ENCODE measurements at places on chromosomes 7 and 10.
A peak's percentile ranks its signal among the peaks of the same experiment; 100 is the strongest.

DNA sequence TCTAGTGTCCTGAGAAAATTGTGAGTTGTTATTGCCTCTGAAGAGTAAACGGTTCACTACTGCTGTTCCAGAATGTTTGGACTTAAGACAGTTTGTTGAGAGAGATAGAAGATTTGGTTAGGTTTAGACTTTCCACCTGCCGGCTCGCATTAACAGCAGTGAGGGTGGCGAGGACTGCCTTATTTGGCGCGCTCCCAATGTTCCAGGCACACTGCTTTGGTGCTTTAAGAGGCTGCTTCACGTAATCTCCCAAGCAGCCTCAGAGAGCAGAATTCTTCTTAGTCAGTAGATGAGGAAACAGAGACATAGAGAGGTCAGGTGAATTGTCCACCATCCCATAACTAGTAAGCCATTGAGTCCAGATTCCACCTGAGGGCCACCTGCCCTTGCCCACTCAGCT lies 41.1 kb downstream of the GLRX3 start:
- peak overlapping the region; percentile 1 for H3K27ac ChIP-seq
- H3K4me3 ChIP-seq: no peak overlapping the region
- no peaks in the 10 kb centered on the region for H3K27me3 ChIP-seq
- DNase-seq: no peak
- peaks cover 4% of the 10 kb centered on the region for H3K4me1 ChIP-seq

GRCh38 chr7:100428967-100429636 lies 529 bp upstream of the MEPCE start:
- no peaks in the 10 kb centered on the region for H3K27me3 ChIP-seq
- H3K4me3 ChIP-seq: peak overlapping the region; percentile 97
- H3K4me1 ChIP-seq: peaks cover 25% of the 10 kb centered on the region
- peaks cover 5% of the 10 kb centered on the region for H3K36me3 ChIP-seq
- peak overlapping the region; percentile 100 for H3K27ac ChIP-seq
- peak; percentile 100 for DNase-seq

DNA sequence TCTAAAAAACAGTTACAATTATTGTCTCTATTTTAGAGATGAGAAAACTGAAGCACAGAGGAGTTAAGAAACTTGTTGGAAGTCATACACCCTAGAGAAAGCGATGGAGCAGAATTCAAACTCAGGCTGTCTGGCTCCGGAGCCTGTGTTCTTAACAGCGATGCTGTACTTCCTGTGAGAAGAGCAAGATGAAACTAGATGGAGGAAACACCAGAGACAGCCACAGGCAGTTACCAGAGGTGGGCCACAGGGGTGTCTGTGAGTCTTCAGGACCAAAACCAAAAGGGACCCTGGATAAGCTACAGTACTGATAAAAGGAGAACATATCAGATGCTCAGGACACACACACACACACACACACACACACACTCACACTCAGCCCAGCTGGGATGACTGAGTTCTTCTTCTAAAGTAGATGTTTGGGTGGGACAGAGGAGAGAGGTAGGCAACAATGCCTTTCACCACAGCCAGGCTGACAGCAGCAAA lies 289.2 kb downstream of the FZD1 start:
- H3K27me3 ChIP-seq: peaks cover 3% of the 10 kb centered on the region
- H3K4me1 ChIP-seq: no peaks in the 10 kb centered on the region
- no peak overlapping the region for H3K4me3 ChIP-seq
- H3K27ac ChIP-seq: no peak overlapping the region
- no peak for DNase-seq

GRCh38 chr7:67625257-67625737 lies 628.7 kb downstream of the TYW1 start:
- H3K27me3 ChIP-seq: peaks cover 5% of the 10 kb centered on the region
- no peak overlapping the region for H3K4me3 ChIP-seq
- H3K4me1 ChIP-seq: peaks cover 2% of the 10 kb centered on the region
- peak; percentile 12 for DNase-seq

DNA sequence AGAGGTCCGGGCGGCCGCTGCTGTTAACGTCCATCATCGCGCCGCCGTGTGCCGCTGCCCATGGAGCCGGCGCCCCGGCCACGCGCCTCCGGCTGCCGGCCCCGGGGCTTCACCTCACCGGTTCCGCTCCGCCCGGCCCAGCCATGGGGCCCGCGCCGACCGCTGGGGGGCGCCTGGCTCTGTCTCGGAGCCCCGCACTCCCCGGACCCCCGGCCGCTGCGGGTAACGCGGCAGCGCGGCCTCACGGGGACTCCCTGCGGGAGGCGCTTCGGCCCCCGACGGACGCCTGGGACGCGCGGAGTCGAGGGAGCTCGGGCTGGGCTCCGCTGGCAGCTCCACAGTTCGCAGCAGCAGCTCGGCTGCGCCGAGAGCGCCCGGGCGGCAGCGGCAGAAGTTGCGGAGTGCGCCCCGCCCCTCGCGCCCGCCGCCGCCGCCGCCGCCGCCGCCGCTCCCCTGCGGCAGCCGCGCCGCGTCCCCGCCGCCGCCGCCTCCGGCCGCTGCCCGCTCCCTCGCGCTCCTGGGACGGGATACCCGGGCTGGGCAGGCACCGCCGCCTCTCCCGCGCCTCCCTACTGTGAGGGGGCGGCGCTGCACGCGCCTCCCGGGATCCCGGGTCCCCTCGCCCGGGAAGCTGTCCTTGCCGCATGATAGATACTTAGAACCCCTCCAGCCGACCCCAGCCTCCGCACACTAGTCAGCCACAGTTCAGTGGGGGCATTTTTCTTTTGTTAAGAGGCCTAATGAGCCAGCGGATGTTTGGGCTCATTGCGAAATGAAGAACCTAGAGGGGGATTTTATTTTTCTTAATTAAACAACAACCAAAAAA lies at the start of gene HTR7:
TSS of gene HTR7 (minus strand) at position 405 of the 826 bp plus-strand sequence. CDS start at position 37, 368 bp downstream.
- peaks cover 8% of the 10 kb centered on the region for H3K27me3 ChIP-seq
- peak within 1 kb of the TSS; percentile 70 for H3K27ac ChIP-seq
- DNase-seq: peak; percentile 75
- H3K4me1 ChIP-seq: peaks cover 5% of the 10 kb centered on the region

- DNase-seq: no peak
- no peaks in the 10 kb centered on the region for H3K27me3 ChIP-seq
Observed at GRCh38 chr7:134068670-134069069, 58.5 kb upstream of the LRGUK start.

DNA sequence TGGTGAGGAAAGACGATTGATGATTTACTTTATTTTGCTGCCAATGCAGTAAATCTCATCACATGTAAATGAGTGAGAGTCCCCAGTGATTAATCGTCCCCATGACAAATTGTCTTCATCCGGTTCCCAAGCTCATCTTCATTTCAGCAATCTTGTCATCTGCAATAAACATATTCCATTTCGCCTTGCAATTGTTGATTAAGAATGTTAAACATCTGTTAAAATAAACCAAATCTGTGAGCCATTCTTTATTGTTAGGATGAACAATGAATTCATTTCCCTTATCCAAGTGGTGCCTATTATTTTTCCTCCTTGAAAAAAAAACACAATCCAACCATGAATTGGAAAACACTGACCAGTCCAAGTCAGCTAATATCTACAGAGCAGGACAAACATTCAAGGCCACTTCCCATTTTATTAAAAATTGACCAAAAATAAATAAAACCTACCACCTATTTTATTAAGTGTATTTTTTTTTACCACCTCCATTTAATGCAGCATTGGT lies 36.5 kb downstream of the NPS start:
- H3K36me3 ChIP-seq: no peaks in the 10 kb centered on the region
- peaks cover 2% of the 10 kb centered on the region for H3K27me3 ChIP-seq
- no peaks in the 10 kb centered on the region for H3K4me1 ChIP-seq
- H3K27ac ChIP-seq: no peak overlapping the region
- no peak for DNase-seq

GRCh38 chr7:42479816-42480633 lies 243.0 kb upstream of the GLI3 start:
- no peak overlapping the region for H3K27ac ChIP-seq
- H3K4me3 ChIP-seq: no peak overlapping the region
- no peaks in the 10 kb centered on the region for H3K4me1 ChIP-seq
- peaks cover 2% of the 10 kb centered on the region for H3K27me3 ChIP-seq
- no peaks in the 10 kb centered on the region for H3K36me3 ChIP-seq

DNA sequence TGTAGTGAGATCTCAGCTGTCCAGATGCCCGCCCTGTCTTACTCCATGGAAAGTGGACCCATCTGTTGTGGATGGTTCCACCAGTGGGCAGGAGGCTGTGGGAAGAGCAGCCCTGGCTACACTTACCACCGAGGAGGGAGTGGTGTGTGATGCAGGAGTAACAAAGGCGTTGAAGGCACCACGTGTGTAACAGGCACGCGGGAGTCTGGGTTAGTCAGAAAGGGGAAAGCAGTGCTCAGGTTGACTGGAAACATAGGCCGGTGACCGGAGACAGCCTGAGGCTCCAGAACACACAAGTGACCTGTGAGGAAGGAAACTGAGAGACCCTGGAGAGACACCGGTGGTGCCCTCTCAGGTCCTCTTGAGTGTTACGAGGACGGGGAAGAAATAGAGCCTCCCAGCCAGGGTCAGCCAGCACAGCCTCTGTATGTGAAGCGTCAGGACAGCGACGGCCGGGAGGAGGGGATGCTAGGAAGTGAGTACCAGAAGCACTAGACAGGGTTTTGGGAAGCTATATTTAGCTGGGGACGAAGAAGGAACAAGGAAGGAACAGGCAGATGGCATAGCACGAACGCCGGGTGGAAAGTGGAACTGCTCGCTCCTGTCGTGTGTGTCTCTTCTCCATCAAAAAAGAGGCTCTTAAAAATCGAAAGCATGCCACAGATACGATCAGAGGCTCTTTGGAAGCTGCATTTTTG lies 51.7 kb downstream of the DAGLB start:
- no peak for DNase-seq
- H3K36me3 ChIP-seq: peaks cover 27% of the 10 kb centered on the region
- H3K27ac ChIP-seq: peak overlapping the region; percentile 90
- peaks cover 27% of the 10 kb centered on the region for H3K4me1 ChIP-seq
- H3K4me3 ChIP-seq: peak overlapping the region; percentile 52
- no peaks in the 10 kb centered on the region for H3K27me3 ChIP-seq

DNA sequence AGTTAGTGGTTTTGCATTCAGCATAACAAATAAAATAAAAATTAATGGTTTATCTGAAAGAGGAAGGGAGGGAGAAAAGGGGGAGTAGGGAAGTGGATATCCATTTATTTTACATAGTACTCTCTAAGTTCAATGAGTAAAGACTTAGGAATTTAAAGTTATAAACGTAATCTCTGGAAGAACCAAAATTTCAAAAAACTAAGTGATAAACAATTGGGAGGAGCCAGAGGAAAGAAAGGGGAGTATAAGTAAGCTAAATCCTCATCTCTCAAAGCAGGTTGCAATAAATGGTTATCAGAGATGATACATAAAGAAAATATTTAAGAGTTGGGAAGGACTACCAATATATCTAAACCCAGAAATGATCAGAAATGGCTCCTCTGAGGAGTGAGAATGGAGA lies 46.4 kb downstream of the ANK3 start:
- no peak overlapping the region for H3K4me3 ChIP-seq
- H3K4me1 ChIP-seq: no peaks in the 10 kb centered on the region
- H3K27me3 ChIP-seq: no peaks in the 10 kb centered on the region
- DNase-seq: no peak

DNA sequence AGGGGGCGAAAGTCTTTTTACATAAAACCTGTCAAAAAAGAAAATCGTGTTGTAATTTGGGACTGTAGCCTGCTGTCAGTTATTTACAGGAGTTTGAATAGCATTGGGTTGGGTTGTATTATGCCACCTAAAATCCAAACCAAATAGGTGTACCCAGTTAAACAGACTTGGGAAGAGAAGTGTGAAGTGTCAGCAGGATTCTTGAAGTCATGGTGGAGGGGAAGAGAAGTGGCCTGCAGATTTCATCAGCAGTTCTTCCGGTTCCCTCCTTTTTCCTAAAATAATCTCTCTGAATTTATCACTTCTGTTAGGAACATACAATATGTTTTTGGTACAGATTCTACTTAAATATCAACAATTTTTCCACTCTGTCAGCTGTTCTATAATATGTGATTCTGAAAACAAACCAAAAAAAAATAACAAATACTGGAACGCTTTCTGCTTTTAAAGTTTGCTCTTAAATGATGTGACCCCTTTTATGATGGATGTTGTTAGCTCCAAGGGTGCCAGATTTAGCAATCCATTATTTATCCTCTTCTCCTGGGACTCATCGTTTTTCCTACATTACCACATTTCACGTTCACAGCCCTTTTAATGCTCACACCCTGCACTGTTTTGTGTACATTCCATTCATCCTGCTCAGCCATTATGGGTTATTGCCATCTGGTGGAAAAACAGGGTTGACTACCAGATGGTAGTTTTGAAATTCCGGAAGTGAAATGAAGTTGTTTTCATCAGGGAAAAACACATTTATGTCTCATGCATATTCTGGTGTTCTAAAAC lies 18.7 kb upstream of the ARHGAP12 start:
- DNase-seq: no peak
- no peaks in the 10 kb centered on the region for H3K27me3 ChIP-seq
- H3K36me3 ChIP-seq: peaks cover 2% of the 10 kb centered on the region
- no peak overlapping the region for H3K4me3 ChIP-seq
- H3K4me1 ChIP-seq: peaks cover 3% of the 10 kb centered on the region

DNA sequence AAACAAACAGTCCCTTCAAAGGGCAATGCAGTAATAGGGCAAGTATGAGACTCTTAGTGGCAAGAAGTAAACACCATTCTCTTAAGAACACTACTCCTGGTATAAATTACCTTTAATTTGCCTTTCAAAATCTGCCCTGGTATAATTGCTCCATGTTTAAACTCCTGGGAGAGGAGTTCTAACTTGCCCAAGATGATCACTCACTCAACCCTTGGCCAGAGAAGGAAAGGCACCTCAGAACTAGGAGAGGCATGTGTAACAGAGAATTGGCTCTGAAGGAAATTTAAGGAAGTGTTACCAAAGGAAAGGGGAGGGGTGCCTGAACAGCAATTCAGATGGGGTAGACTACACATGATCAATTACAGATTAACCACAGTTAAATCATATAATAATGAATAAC lies 1173.6 kb upstream of the SORCS1 start:
- DNase-seq: no peak
- H3K27ac ChIP-seq: no peak overlapping the region
- H3K4me3 ChIP-seq: no peak overlapping the region
- no peaks in the 10 kb centered on the region for H3K4me1 ChIP-seq
- H3K36me3 ChIP-seq: no peaks in the 10 kb centered on the region
- H3K27me3 ChIP-seq: no peaks in the 10 kb centered on the region

GRCh38 chr10:44042075-44042770 lies 342.7 kb downstream of the CXCL12 start:
- no peak overlapping the region for H3K27ac ChIP-seq
- no peak for DNase-seq
- no peak overlapping the region for H3K4me3 ChIP-seq
- H3K4me1 ChIP-seq: no peaks in the 10 kb centered on the region
- H3K36me3 ChIP-seq: no peaks in the 10 kb centered on the region

DNA sequence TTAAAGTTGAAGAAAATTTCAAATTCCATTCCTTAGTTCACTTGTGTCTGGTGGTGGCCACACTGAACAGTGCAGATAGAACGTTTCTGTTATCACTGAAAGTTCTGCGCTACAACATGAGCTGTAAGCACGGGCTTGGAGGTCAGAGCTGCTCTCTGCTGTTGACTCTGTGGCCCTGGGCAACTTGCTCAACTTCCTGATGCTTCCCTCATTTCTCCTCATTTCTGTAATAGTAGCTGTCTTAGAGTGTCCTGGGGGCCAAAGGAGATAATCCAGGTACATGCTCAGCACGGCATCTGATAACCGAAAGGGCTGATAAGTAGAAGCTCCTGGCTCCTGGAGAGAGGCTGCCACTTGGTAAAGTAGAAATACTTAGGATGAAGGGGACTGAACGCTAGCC lies 92.3 kb upstream of the DUSP5 start:
- H3K4me1 ChIP-seq: peaks cover 10% of the 10 kb centered on the region
- H3K4me3 ChIP-seq: no peak overlapping the region
- H3K27ac ChIP-seq: no peak overlapping the region
- no peak for DNase-seq
- peaks cover 17% of the 10 kb centered on the region for H3K27me3 ChIP-seq
- no peaks in the 10 kb centered on the region for H3K36me3 ChIP-seq

- no peaks in the 10 kb centered on the region for H3K36me3 ChIP-seq
- DNase-seq: no peak
- no peaks in the 10 kb centered on the region for H3K27me3 ChIP-seq
- no peaks in the 10 kb centered on the region for H3K4me1 ChIP-seq
- H3K4me3 ChIP-seq: no peak overlapping the region
Observed at GRCh38 chr7:82527851-82528250, 84.3 kb upstream of the CACNA2D1 start.

Data from memory B cell (primary cell).